ENCODE measurements at places on chromosomes 7 and 10.

GRCh38 chr10:48463318-48464003, 141.4 kb downstream of the ARHGAP22 start:
- peak; percentile 81 for DNase-seq

DNA sequence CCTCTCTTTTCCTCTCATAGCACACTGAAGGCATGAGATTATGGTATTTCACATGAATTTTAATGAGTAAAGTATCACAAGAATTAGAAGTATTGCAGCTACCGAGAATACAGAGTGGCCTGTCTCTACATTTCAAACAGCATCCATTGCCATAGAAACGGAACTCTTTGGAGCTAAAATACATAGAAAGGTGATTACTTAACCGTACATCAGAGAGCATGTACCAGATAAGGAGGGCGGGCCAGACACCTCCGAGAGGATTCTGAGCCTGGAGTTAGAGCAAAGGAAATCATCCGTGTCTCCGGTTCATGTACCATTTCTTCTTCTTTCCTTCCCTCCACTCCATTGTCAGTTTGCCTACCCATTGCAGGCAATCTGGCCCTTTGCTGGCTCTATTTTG, 196.7 kb downstream of the KLF6 start:
- no peak for DNase-seq

DNA sequence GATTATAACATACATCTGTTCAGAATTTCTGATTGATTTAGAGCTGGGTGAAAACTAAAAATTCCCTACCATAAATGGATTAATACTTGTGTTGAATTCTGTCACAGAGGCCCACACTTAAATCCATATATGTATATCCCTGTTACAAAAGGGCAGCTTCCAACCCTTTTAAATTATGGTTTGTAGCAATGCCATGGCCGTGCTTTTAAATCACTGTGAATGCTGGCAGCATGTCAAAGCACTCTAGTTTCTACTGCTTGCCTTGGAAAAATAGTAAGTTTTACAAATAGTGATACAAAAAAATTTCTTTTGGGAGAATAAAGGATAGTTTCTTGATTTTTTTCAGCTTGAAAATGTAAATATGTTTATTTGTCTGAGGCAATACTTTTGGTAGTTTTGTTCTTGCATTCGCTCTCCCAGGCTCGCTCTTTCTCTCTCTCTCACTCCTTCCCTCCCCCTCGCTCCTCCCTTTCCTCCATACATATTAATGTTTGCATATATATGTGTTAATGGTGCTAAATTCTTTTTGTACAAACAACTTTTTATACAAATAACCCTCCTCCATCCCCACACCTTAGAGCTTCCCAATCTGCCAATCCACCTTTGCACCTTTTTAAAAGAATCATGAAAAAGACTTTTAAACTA, 29.8 kb downstream of the TES start:
- no peak for DNase-seq

GRCh38 chr10:45627412-45628048, 45.0 kb downstream of the ZFAND4 start:
- no peak for DNase-seq

DNA sequence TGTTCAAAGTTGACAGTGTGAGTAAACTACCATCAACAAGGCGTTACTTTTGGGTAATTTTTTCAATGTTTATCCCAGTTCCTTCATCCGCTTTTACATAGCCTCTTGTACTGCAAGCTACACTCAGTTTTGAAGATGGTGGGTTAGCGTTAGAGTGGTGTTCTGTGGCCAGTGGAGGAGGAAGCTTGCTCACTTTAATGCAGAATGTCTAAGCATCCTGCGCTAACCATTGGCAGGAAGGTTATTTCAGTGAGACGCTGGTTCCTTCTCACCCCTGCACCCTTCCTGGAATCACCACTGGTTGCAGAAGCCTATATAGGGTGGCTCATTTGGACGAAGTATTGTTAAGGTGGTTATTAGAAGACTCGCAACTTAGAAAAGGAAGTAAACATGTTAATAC, 159.1 kb downstream of the CELF2 start:
- no peak for DNase-seq

DNA sequence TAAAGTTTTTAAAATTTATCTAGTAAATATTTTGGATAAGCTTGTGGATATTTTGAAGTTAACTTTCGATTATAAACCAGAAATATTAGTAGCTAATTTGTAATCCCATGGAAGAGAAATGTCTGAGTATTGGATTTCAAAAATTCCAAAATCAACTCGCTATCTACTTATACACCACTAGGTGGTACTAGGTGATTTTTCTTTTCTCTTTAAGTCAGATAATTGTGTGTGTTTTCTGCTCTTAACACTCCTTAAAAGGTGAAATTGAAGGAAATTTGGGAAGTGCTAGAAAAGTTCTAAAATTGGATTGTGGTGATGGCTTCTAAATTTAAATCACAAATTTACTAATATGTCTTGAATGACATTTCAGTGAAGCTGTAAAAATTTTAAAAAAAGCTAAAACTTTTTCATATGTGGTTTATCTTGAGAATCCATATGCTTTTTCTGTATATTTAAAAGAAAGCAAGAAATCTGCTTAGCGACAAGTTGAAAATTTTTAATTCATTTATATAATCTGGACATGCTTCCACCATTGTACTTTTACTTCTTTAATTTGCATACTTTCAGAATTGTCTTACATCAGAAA, 90.2 kb downstream of the IPMK start:
- no peak for DNase-seq

DNA sequence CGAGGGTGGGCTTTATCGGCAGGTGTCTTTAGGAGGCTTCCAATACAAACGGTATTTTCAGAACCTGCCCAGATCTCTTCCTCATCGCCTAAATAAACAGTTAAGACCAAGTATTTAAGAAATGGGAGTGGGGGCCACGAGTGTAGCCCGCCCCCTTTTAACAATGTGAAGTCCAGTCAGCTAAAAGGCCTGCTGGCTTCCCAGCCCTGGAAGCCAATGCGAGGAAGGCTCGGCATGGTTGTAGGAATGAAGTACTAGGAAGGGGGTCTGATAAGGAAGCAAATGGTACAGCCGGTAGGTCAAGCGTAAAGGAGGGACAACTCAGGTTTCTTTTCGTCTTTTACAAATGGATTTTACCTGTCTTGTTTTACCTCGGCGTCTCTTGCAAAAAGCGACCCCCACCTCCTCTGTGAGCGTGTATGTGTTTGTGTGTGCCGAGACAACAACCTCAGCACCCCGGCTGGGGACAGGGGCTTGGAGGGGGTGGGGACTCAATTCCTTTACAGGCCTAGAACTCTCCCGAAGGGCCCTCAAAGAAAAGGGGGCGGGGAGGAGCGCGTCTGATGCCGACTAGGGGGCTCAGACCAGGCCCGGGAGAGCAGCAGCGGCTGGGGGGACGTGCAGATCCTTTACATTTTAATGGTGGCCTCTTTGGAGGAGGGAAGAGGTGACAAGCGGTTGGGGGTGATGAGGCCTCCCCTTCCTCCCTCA, 147.6 kb downstream of the GPR85 start:
- DNase-seq, result no peak

Data from posterior cingulate gyrus (tissue), 11 donors.